Sigmoid colon (tissue), 7 donors: ENCODE measurements at places on chromosomes 1 and 21. TPM values are rescaled to one million over a fixed set of nuclear protein-coding genes. Genes with fewer than 3 reads are reported as not detected.

Gene PRAMEF15
- not detected for total RNA-seq

Gene CATSPERE
- total RNA-seq: 1.1 TPM

Gene AGRN
- 14.3 TPM for total RNA-seq

Gene FMO2
- 15.3 TPM for total RNA-seq

Gene ANGPTL7
- total RNA-seq: 3.0 TPM

Gene GJA4
- total RNA-seq: 9.2 TPM

Gene FAM229A
- 3.5 TPM for total RNA-seq

Gene CD1E
- not detected for total RNA-seq

Gene FMO4
- total RNA-seq: 2.0 TPM

Gene INSRR
- total RNA-seq: not detected
